NCI-H1417 treated with DMSO at 0.1 percent for 48 hours (cell line): ENCODE measurements at places on chromosomes 2 and 18.

GRCh38 chr18:9993521-9994025 lies 79.8 kb downstream of the VAPA start:
- DNase-seq, result no peak

- DNase-seq, result no peak
Observed at GRCh38 chr18:59353079-59353680, 5.9 kb downstream of the LMAN1 start.

- DNase-seq, result no peak
Observed at GRCh38 chr2:111091811-111092211, 28.9 kb upstream of the BCL2L11 start.

- no peak for DNase-seq
Observed at GRCh38 chr2:187934236-187934635, 357.4 kb upstream of the GULP1 start.

- DNase-seq, result no peak
Observed at GRCh38 chr18:6628187-6628586, 101.3 kb upstream of the ARHGAP28 start.

DNA sequence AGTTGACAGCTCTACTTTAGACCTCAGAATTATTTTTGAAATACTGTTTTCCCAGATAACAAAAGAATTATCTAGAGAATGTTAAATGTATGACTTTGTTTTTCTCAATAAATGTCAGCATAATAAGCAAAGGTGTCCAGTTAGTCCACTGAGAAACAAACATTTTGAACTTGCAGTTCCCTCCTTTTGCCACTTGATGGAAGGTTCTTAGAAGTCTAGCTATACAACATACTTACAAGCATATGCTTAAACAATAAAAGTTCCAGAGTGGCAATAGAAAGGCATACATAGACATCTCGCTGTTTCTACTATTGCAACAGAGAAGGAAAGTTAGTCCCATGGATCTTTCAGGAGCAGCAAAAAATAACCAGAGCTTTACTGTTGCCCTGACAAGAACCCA lies 11.8 kb downstream of the NDUFA10 start:
- no peak for DNase-seq

DNA sequence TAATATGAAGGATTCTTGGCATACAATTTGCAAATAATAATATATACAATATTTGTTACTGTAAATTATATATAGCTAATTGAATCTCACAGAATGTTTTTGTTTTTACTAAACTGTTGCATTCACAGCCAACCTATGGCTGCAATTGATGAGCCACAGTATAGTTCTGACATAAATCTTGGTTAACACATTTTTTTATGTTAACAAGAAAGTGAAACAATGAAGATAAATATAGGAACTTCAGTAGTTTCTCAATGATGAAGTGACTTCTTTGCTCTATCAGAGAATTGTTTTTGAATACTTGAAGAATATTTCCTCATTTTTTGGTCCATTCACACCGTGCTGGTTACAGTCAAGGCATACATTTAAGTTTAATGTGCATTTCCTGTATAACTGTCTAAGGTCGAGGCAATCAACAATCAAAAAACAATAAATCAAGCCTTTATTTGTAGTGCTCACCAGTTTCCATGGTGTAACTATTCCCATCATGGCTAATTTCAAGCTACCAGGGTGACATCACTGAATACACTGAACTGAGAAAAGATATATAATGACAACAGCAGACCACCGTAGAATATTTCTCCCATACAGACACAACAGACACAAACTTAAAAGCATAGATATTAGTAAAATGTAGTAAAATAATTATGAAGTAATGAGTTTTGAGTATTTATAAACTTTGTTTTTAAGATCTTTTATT lies 12.9 kb upstream of the ETAA1 start:
- no peak for DNase-seq

- no peak for DNase-seq
Observed at GRCh38 chr2:166297951-166298350, 77.8 kb downstream of the SCN9A start.

DNA sequence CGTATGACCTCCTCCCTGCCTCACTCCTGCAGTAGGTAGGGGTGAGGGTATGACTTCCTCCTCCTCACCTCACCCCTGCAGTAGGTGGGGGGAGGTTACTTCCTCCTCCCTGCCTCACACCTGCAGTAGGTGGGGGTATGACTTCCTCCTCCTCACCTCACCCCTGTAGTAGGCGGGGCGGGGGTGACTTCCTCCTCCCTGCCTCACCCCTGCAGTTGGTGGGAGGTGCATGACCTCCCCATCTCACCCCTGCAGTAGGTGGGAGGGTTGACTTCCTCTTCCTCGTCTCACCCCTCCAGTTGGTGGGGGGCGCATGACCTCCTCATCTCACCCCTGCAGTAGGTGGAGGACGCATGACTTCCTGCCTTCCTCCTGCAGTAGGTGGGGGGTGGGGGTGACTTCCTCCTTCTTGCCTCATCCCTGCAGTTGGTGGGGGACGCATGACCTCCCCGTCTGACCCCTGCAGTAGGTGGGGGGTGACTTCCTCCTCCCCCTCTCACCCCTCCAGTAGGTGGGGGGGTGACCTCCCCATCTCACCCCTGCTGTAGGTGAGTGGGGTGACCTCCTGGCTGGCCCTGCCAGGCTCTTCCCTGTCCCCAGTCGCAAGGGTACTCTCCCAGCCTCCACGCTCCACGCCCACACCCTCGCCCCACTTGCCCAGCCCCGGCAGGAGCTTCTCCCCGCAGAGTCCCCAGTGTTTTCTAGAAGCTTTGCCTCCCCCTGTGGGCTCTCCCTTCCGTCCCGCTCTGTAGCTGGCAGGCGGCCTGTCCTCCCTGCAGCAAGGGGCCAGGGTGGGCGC lies 39.3 kb downstream of the TSHZ1 start:
- DNase-seq, result no peak

GRCh38 chr2:236717729-236718128 lies 148.1 kb downstream of the ACKR3 start:
- no peak for DNase-seq

DNA sequence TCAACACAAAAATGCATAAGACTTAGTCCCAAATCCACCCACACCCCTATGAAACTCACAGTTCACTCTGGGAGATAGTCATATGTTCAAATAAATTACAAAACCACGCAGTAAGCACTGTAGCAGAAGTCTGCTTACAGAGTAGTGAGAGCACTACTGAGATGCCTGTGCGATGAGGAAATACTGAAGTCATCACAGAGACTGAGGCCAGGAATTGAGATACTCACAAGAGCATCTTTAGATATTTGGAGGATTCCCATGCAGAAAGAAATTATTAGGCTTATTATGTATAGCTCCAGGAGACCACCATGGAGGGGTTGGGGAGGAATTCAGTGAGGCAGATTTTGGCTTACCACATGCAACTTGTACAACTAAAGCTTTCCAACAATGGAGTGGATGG lies 82.3 kb downstream of the ANTXR1 start:
- no peak for DNase-seq

- no peak for DNase-seq
Observed at GRCh38 chr18:10241579-10241978, 212.9 kb upstream of the APCDD1 start.

- DNase-seq, result no peak
Observed at GRCh38 chr2:10034333-10035052, 8.9 kb upstream of the KLF11 start.

- DNase-seq, result no peak
Observed at GRCh38 chr18:79975985-79976680, 11.7 kb downstream of the HSBP1L1 start.

GRCh38 chr2:172204309-172204708 lies 101.6 kb upstream of the DLX2 start:
- no peak for DNase-seq

DNA sequence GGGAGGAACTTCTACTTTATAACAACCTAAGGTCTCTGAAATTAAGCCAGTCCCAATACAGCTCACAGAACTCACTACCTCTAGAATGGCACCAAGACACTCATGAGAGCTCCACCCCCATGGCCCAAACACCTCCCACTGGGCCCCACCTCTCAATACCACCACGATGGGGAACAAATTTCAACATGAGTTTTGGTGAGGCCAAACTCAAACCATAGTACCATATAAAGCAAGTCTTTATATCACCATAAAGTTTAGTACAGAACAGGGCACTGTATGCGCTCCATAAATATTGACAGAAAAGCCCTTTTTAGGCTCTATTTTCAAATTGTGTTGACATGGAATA lies 3.3 kb downstream of the AFG3L2 start:
- DNase-seq, result no peak

- no peak for DNase-seq
Observed at GRCh38 chr2:218074031-218074430, 5.0 kb downstream of the RUFY4 start.
